Right ventricle myocardium inferior (tissue), 1 donor: ENCODE measurements at places on chromosomes 13 and 19.
A peak's percentile ranks its signal among the peaks of the same experiment; 100 is the strongest.

GRCh38 chr19:30344446-30345425 is 27.4 kb upstream of the ZNF536 start:
- DNase-seq, result no peak

DNA sequence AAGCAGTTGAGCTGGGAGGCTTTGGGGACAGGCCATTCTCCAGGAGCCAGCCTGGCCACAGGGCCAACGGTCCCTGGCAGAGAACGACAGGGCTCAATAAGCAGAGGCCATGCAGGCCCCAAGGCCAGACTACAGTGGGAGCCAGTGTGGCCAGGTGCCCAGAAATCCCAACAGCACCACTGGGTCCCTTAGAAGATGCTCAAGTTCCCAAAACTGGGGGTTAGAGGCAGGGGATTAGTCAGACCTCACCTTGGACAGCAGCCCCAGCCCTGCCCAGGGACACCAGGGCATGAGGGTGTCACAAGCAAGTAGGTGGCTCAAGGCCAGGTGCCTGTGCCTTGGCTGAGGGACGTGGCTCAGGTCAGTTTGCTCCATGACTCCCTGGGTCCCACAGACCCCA is 12.8 kb downstream of the SCGB2B2 start:
- DNase-seq, result no peak

- no peak for DNase-seq
Measured at GRCh38 chr19:13031917-13032623, 36.8 kb downstream of the NFIX start.

GRCh38 chr13:32984857-32985626 is 31.2 kb upstream of the KL start:
- DNase-seq, result no peak

- DNase-seq, result no peak
Measured at GRCh38 chr13:40208517-40208916, 457.9 kb downstream of the FOXO1 start.

DNA sequence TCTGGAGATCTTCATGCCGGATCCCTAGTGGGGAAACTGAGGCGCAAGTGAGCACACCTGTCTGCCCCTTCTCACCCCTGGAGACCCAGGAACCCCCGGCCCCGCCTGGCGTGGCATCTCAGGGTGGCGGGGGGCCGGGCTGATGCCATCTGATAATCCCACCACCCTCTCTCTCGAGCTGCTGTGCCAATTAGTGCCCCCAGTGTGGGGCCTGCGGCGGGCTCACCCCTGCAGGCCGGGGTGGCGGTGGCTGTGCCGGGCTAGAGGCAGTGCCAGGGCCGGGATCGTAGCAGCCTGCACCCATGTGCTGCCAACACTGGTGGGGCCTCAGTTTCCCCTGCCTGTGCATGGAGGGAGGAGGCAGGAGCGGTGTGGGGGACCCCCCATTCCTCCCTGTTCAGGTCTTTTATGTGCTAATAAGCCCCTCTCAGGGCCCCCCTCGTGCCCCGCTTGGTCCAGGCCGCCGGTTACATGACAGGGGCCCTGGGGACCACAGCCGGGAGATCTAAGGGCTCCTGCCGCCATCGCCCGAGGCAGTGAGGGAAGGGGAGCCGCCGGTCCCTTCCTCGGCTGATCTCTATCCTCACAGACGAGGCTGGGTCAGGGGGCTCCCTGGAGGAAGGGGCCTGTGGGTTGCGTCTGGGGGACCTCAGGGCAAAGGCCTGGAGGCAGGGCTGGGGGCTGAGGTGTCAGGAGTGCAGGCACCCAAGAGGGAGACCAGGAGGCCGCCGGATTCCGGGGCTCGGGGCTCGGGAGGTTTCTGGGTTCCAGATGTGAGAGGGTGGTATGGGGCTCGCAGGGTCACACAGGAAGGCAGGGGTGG is 8.3 kb downstream of the EFNA2 start:
- DNase-seq, result no peak

DNA sequence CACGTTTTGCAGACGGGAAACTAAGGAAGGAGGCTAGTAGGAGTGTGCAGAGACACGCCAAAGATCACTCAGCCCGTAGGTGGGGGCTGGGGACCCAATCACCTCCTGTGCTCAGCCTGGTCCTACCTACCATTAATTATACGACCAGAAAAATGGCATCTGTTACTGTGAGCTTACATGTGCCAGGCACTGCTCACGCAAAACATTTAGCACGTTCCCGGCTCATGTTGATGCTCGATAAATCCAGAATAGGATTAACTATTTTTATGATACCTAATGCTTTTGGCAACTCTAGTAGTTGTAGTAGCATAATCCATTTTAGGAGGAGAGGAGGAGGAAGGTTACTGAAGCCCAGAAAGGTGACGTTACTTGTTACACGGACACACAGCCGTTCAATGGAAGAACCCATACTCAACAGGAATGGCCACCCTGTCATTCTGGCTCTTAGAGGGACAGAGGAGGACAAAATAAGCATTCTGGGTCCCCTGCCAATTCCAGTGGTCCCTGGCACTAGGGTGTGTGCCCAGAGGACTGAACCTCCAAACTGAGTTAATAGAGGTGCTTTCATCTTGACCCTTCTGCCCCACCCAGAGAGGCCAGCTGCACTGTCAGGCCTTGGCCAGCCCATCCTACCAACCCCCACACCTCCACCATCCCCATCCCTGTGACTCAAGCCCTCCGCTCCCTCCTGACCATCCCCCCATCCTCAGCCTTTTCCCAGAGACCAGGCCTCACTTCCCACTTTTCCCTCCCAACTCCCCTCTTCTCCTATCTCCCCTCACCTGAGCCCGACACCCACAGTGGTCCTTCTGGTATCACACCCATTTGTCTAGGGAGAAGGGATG is 5.0 kb upstream of the EML2 start:
- DNase-seq, result no peak

DNA sequence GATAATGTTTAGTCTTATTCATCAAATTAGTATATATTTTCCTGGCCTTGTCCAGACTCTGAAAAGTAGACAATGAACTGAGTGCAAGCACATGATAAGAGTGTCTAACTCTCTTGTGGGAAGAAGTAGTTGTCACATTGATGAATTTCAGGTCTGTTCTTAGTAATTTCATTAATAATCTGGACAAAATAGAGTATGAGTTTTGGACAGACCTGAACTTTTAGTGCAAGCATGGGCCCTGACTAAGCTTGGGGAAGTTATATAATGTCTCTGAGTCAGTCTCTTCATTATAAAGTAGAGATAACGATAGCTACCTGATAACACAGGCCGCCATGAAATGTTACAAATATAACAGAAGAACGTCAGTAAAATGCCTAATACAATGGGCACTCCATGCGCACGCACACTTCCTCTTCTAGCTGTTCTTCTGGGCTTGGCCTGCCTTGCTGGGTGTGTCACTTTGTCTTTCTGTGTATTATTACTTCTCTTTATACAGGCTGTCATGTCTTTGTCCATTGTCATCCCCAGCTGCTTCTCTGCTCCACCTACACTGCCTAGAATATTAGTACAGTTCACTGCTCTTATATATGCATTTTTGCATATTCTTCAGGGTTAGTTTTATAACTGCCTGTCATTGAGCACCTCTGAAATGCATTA is 129.1 kb upstream of the HTR2A start:
- DNase-seq, result peak; percentile 55

- no peak for DNase-seq
Measured at GRCh38 chr13:28179974-28180373, 41.6 kb downstream of the PAN3 start.

GRCh38 chr13:110580800-110581199 is 19.3 kb upstream of the RAB20 start:
- no peak for DNase-seq
